ENCODE measurements at places on chromosomes 1 and 21.

- DNase-seq: no peak
Measured at GRCh38 chr1:30641572-30642353, 81.6 kb downstream of the MATN1 start.

DNA sequence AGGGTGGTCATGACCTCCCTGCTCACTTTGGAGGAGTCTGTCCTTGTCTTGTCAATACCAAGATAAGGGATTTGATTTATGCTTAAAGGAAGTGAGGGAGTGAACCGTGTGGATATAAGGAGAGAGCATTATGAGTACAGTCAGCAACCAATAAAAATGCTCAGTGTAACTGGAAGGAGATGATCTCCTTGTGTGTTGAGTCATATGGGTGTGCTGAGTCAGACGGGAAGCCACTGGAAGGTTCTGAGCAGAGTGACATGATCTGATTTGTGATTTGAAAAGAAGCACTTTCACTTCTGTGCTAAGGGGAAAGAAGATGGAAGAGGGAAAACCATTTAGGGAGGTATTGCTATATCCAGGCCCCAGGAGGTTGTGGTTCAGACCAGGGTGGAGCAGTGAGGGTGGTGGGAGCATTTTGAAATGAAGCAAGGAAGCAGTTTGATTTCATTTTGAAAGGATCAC, 2.5 kb upstream of the BCL10 start:
- peak; percentile 98 for DNase-seq

- peak; percentile 43 for DNase-seq
Measured at GRCh38 chr1:161092621-161093028, 3.3 kb upstream of the NECTIN4 start.

DNA sequence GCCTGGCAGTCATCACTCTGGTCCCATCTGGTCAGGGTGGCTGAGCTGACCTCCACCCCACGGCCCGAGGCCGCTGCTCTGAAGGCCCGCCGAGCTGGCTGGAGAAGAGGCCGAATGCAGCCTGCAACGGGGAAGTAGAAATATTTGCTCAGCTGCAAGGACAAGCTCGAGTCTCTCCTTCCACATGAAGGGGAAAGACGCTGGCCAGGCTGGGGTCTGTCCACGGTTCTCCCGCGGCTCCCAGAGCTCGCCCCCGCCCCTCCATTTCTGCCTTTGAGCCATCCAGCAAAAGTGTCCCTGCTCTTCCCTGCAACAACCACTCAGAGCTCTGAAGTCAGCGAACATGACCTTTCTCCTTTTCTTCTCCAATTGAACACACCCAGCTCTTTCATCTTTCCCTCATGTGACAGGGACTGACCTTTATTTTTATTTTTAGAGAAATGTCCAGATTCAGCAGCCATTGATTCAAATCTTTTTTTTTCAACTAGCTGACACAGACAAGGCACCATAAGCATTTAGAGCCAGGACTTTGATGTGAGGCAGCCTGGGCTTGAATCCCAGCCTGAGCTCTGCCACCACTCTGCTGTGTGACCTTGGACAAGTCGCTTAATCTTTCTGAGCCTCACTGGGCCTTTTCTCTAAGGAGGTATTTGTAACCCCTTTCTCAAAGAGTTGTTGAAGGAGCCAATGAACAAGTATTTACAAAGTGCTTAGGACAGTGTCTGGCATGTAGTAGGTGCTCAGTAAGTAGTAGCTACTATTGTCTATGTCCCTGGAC, 149.3 kb upstream of the WNT4 start:
- no peak for DNase-seq

DNA sequence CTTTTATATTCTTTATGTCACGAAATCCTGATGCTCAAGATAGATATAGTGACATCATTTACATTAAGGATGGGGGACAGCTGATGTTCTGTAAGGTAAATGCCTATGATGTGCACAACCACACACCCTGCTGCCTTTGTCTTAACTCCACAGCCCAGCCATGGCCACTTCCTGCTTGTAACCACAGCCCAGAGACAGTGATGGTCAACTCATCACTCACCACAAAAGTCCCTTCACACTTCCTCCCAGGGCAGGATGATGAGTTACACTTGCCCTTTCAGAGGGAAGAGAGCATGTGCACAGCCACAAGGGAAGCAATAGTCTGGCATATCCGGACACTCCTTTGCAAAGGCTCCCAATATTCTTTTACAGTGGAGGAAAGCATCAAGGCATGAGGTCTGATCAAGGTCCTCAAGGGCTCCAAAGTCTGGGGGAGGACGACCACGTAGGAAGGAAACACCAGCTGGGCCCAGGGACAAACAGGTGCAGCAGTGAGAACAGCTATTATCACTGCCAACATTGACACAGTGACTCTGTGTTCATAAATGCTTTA, 53.8 kb downstream of the PLPP3 start:
- peak; percentile 60 for DNase-seq

GRCh38 chr1:14615549-14616218, 17.2 kb downstream of the KAZN start:
- DNase-seq: no peak

DNA sequence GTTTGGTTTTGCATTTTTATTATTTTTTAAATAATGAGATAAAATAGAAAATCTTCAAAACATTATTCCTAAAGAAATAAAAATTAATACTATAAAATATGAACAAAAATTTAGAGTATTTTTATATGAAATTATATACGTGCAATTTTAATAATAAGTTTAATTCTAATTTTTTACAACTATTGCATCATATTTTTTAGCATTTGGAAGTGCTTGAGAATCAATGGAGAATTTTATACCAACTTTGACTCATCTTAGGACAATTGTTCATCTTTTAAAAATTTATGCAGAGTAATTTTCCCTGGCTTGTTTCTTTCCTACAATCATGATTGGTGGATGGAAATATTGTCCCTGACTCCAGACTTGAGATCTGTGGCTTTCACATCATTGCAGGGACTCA, 362.5 kb downstream of the MRPL39 start:
- no peak for DNase-seq

Measured in IMR-90 (cell line).